ENCODE measurements at places on chromosomes 1 and 21.

DNA sequence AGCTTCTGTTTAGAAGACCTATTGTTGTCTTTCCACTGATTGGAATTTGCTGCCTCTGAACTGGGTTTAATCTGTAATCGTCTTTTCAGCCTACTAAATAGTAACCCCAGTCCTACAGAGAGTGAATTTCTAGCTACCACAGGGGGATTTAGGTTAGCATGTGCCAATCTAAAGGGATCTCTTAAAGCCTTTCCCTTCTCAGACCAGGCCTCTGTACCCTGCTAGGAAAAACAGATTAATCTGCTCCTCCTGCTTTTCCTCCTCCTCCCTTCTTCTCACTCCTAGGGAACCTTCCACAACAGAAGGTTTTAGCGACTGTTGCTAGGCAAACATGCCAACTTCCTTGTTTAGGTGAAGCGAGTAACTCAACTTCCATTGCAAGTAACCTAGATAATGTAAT lies 1.3 kb upstream of the RC3H1 start:
- DNase-seq: no peak

DNA sequence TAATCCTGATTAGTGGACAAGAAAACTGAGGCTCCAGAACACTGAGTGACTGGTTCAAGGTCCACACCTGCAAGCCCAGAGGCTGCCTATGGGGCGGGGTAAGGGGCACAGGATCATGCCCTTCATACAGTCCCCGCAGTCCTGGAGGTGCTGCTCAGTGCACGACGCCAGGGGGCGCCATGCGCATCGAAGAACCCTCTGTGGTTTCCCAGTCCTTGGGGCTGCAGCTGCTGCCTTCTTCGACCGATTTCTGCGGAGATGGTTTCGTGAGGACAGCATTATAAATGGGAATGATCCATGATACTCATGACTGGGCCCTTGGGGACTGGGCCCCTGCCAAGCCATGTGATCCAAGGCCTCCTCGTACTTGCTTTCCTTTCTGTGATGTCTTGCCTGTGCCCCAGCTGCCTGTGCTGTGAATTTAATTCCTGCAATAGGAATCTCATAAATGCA lies 37.1 kb upstream of the ARHGEF10L start:
- no peak for DNase-seq

GRCh38 chr1:22447621-22448111 lies 4.0 kb upstream of the ZBTB40 start:
- no peak for DNase-seq

DNA sequence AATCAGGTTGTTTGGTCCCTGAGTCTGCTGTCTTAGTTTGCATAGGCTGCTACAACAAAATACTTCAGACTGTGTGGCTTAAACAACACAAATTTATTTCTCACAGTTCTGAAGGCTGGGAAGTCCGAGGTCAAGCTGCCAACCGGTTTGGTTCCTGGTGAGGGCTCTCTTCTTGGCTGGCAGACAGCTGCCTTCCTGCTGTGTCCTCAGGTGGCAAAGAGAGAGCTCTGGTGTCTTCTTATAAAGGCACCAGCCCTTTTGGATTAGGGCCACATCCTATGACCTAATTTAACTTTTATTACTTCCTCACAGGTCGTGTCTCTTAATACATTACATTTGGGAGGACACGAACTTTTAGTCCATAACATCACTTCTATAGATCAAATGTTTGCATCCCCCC lies 89.6 kb upstream of the CD34 start:
- no peak for DNase-seq

- no peak for DNase-seq
Measured at GRCh38 chr1:117659550-117660270, 53.9 kb downstream of the TENT5C start.

GRCh38 chr21:44677881-44678280 lies 4.1 kb downstream of the KRTAP12-1 start:
- DNase-seq: no peak

DNA sequence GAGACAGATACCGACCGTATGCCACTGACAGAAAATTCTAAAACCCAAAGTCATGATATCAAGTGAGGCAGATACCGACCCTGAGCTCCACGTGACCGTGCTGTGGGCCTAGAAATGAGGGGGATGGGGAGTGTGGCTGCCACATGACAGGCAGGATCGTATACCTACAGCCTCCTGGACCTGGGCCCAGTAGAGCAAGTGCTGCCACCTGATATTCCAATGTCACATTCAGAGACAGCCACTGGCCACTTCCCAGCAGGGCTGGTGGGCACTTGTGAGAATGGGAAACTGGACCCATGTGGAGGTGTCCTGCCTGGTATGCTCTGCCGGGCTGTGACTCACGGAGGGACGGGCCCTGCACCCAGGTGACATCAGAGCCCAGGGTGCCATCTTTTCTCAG lies 44.6 kb upstream of the CLDN14 start:
- DNase-seq: no peak

- DNase-seq: no peak
Measured at GRCh38 chr1:76666499-76666898, 200.8 kb upstream of the ST6GALNAC5 start.

DNA sequence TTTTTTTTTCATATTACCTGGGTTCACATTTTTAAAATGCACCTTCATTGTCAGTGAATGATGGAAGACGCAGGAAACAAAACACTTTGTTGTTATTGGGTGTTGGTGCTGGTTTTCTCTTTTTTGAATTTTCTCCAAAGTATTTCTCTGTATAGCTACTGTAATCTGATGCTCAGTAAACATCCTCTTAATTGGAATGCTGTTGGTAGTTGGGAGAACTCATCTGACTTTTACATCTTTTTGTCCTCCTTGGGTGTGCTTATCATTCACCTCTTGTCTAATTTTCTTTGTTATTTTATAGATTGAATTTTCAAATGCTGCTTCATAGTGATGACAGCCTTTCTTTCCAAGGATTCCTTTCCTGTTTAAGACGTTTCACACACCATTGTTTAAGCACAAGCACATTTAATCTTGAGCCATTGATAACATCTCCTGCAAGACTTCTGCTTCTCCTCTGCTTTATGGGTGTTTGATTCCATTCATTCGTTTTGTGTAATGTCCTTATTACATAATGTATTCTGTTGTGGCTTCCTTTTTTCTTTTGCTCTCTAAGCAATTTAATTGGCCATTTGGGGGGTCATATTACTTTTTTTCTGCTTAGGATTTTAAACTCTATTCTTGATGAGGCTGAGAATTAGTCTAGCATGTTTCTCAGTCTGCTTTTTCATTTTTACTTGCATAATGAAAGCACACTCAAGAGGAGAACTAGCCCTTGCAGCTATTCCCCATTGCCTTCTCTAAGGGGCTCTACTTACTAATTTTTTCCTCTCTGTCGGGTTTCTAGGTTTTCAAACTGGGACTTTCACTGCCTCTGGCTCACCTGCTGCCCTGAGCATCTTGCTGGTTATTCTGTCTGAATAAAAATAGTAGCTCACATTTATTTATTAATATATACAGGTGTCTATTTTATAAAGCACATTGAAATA lies 42.0 kb upstream of the CD34 start:
- no peak for DNase-seq

- DNase-seq: no peak
Measured at GRCh38 chr1:78779831-78780230, 130.2 kb downstream of the IFI44 start.

- DNase-seq: no peak
Measured at GRCh38 chr1:51948491-51948915, 42.0 kb downstream of the RAB3B start.

- no peak for DNase-seq
Measured at GRCh38 chr1:16521288-16521583, 7.2 kb upstream of the RNU1-1 start.

- no peak for DNase-seq
Measured at GRCh38 chr1:59751801-59752200, 62.9 kb upstream of the HOOK1 start.

- DNase-seq: no peak
Measured at GRCh38 chr1:30161953-30162352, 561.4 kb downstream of the MATN1 start.

DNA sequence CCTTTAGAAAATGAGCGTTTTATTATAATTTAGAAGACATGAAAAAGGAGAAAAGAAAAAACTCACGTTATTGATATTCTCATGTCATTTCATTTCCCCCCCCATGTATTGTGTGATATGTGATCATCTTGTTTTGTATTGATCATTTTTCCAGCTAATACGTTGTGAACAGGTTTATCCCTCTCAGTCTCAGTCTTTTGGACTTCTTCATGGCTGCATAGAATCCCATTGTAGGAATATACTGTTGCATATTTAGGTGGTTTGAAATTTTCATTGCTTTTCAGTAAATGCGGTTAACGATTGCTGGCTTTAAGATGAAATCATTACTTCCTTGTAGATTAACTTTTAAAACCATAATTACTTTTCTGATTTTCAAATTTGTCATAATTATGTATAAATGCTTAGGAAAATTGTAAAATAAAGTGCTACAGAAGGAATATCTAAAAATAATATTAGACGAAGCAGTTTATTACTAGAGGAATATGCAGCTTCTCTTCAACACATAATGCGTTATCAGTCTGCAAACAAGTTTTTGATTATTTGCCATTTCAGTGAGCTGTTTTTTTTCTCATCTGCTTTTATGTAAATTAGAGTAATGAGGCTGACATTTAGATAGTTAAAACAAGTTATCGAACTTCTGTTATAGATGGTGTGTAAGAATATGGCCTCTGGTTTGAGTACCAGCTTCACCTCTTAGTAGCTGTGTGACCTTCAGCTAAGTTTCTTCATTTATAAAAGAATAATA lies 1.8 kb downstream of the SON start:
- no peak for DNase-seq

- DNase-seq: no peak
Measured at GRCh38 chr1:9481048-9481447, 58.2 kb upstream of the SLC25A33 start.

DNA sequence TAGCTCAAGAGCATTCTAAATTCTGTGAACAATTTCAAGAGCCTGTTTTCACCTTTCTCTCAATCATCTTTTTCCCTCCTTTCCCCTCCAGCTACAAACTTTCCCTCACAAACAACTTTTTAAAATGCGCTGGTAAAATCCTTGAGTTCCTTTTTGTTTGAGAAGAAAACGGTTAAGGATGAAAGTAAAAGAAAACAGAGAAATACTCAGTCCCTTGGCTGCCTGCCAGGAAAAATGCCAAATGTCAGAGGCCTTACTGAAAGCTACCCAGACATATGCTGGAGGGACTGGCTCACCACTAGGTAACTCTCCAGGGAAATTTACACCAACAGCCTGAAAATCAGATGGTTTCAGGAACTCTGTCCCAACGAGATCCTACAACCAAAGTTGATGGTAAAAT lies 11.0 kb upstream of the SERBP1 start:
- DNase-seq: no peak

DNA sequence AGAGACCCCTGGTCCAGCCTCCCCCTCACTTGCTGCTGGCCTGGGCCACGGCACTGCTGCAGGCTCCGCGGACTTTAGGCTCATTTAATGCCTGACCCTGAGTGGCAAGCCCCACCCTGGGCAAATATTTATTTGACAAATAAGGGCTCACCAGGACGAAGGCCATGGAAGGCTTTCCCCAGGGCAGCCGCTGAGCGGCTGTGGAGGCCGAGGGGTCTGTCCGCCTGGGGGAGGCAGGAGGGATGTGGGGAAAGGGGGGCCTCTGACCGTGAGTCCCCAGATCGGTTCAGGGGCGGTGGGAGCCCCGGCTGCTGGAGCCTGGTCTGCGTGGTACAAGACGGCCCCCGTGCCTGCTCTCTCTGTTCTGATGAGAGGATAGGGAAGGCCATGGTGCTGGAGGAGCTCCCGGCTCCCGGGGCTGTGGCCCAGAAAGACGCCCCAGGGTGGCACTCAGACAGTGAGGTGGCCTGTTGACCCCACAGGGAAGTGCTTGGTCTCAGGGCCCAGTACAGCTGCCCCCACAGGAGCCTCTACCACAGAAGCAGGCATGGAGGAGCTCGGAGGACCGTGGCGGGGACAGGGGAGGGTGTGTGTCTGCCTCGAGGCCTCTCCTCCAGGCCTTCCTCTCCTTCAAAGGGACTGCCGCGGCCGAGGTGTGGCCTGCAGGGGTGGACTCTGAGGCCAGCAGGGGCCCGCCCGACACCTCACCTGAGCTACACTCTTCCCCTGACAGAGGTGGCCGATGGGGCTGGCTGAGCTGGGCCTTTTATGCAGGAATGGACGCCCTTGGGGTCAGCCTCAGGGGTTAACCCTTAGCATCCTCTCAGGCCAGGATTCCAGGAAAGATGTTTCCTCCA lies 9.1 kb upstream of the C1orf159 start:
- DNase-seq: no peak

DNA sequence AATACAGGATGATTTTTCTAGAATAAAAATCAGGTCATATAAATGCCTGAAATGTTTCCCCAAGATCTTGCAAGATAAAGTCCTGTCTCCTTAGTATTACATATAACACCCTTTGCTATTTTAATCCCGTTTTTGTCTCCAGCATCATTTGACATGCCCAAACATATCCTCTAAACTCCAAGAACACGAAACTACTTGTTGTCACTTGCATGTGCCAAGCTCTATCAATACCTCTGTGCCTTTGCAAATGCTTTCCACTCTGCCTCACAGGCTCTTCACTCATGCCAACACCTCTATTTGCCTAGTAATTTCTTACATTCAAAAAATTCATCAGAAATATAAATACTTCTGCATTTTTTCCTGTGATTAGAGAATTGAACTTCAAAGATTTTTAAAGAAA lies 37.9 kb downstream of the LRRIQ3 start:
- no peak for DNase-seq

DNA sequence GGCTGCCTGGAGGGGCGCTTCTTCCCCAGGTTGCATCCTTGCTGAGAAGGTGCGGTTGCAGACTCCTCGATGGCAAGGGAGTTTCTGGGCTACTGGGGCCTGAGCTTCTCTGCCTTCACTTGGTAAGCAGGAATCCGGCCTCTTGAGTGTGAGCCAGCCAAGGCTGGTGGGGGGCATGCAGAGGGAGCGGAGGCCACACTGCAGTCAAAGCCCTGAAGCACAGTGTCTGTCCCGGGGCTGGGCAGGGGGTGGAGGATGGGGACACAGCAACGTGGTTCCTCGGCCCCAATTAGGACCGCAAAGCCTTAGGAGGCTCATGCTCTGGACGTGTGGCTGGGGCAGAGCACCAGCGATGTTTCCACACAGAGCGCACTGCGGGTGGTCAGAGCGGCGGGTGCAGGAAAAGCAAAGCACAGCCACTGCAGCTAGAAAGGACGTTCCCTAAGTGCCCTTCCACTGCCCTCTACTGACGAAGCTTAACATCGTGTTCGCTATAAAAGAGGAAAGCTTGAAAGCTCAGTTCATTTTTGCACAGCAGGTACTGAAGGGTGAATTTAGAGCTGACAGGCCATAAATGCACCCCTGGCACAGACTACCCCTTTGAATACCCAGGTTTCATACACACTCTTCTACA lies 60.7 kb upstream of the COG2 start:
- DNase-seq: no peak

Measured in effector CD4-positive, alpha-beta T cell (primary cell).